ENCODE measurements at places on chromosomes 13 and 19. TPM values are rescaled to one million over a fixed set of nuclear protein-coding genes. Genes with fewer than 3 reads are reported as not detected.

UCHL3 gene
- 19.4 TPM for total RNA-seq

GIPC3 gene
- total RNA-seq: not detected

ZNF563 gene
- 1.3 TPM for total RNA-seq

NCAN gene
- not detected for total RNA-seq

FFAR1 gene
- not detected for total RNA-seq

MATK gene
- not detected for total RNA-seq

PTGIR gene
- total RNA-seq: not detected

PRTN3 gene
- not detected for total RNA-seq

LGALS7 gene
- not detected for total RNA-seq

NKPD1 gene
- 0.64 TPM for total RNA-seq

ZNF43 gene
- 6.5 TPM for total RNA-seq

DNA sequence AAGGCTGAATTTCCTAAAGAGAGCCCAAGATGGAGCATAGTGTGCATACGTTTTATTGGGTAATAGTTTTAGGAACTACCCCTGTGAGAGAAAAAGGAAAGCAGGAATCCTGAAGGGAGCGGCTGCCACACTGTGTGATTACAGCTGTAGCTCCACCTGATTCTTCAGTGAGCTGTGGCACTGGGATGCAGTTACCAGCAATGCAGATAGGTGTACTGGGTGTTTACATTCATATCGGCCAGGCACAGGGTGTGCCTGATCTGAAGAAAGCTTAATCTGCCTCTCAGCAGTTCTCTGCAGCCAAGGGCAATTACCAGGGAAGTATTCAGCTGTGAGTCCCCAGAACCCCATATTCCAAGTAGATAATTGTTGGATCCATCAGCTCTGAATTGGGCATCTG, 1541.8 kb downstream of the EFNB2 start:
- no peak for DNase-seq

- no peak for DNase-seq
These were observed 2.8 kb upstream of the AZU1 start for GRCh38 chr19:824885-825284.

DNA sequence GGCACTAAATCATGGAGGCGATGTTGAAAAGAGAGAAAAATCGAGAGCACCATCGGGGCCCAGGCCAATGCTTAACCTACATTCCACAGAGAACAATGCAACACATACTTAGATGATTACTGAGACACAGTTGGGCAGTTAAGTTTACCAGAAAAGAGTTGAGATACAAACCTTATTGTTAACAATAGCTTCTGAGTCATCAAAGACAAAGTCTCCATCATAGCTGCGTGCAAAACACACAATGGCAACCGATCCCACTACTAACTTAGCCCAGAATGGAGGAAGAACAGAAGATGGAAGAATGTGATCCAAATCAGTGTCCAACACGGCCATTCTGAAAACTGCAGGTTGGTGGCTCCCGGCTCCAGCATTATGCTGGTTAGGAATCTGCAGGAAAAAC, 6.2 kb downstream of the TMTC4 start:
- no peak for DNase-seq

GRCh38 chr19:1259206-1259875, 9.8 kb upstream of the CIRBP start:
- peak; percentile 69 for DNase-seq

DNA sequence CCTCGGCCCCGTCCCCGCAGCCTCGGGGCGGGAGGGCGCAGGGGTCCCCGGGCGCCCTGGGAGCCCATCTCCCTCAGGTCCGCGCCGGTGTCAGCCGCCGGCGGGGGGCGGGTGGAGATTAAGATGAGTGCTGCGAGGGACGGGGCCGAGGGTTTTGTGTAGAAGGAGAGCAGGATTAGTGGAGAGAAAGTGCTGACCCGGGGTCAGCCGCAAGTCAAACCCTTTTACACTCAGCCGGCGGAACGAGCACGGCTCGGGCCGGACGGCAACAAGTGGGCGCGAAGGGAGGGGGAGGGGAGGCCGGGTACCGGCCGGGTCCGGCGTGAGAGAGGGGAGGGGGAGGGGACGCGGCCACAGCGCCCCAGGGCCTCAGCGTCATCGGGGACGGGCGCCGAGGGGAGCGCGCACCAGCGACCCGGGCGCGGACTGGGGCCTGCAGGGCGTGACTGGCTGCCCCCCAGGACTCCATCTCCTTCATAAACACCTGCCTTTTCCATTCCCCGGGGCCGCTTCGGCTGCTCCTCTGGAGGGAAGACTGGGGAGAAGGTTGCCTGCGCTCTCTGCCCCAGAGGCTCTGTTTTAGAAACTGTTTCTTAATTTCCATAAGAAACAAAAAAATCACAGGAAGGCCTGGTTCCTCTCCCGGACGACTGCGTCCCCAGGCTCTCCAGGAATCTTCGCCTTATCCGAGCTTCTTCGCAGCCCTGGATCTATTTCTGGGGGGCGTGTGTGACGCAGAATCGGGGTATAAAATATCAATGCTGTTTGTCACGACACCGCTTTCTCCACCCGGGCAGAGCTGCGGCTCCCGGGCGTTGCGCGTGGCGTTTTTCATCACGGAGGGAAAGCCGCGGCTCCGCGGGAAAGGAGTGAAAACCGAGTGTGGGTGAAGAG, 6.5 kb downstream of the SOX1 start:
- DNase-seq: no peak

DNA sequence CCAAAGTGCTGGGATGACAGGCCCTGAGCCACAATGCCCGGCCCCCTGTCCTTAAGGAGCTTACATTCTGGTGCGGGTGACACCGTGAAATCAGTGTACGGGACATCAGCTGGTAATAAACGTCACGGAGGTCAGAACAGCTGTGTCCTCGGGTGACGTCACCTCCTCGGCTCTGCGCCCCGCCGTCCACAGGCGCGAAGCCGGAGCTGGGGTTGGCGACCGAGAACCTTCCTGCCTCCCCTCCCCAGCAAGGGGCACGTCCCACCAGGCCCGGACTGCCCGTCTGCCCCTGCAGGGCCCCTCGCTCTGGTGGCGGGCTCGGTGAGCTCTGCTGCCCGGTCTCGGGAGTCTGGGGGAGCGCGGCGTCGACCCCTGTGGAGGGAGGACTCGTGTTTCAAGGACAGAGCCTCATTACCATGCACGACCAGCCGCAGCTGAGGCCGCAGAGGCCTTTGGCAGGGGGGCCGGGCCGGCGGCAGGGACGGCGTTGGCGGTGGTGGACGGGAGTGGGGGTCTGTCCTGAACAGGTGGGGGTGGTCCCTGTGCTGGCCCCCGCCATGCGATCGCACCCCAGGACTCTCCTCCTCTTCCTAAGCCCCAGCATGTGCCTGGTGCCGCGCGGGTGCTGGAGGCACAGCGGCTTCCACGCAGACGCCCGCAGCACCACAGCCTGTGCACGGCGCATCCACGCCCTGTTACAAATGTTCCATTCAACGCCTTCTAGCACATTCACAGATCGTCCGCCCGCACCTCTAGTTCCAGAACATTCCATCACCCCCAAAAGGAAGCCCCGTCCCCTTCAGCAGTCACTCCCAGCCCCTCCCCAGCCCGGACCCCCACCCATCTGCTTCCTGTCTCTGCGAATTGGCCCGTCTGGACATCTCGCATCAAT, 5.4 kb downstream of the LINGO3 start:
- DNase-seq: no peak

DNA sequence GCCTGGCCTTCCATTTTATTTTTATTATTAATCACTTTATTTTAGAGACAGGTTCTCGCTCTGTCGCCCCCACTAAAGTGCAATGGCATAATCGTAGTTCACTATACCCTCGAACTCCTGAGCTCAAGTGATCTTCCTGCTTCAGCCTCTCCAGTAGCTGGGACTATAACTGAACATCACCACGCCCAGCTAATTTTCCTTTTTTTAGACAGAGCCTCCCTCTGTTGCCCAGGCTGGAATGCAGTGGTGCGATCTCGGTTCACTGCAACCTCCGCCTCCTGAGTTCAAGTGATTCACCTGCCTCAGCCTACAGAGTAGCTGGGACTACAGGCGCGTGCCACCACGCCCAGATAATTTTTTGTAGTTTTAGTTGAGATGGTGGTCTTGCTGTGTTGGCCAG, 6.7 kb upstream of the PAN3 start:
- no peak for DNase-seq

- no peak for DNase-seq
These were observed 6.4 kb downstream of the MOB3A start for GRCh38 chr19:2089727-2090053.

GRCh38 chr13:48302871-48303358, 636 bp upstream of the RB1 start:
- DNase-seq: no peak

- DNase-seq: no peak
These were observed at the start of gene PEAK3 for GRCh38 chr19:2282062-2282861. TSS of gene PEAK3 (minus strand) at chr19:2282175. CDS start at chr19:2280931, 1,244 bp downstream.

DNA sequence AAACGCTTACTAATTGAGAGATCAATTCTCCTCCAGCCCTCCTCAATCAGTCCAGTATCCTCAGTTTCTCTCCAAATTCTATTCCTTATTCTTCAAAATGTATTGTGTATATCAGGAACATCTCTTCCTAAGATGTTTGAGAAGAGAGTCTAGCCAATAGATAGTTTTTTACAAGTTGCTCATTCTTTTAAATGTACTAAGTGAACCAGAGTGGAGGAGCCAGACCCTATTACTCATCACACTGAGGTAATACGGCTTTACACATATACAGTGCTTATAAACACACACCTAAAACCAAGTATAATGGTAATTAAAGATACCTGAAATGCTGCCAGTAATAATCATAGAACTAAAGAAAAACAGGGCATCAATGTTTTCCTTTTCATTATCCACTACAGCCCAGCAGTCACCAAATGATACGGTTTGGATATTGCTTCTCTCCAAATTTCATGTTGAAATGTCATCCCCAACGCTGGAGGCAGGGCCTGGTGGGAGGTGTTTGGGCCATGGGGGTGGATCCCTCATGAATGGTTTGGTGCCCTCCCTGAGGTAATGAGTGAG, 45.2 kb upstream of the HMGB1 start:
- DNase-seq: no peak

GRCh38 chr19:31171936-31172335, 177.3 kb downstream of the TSHZ3 start:
- DNase-seq: no peak

- DNase-seq: peak; percentile 55
These were observed at the start of gene SMAD9 for GRCh38 chr13:36919833-36920615. TSS of gene SMAD9 (minus strand) at chr13:36920238. CDS start at chr13:36879689, 40,549 bp downstream.

DNA sequence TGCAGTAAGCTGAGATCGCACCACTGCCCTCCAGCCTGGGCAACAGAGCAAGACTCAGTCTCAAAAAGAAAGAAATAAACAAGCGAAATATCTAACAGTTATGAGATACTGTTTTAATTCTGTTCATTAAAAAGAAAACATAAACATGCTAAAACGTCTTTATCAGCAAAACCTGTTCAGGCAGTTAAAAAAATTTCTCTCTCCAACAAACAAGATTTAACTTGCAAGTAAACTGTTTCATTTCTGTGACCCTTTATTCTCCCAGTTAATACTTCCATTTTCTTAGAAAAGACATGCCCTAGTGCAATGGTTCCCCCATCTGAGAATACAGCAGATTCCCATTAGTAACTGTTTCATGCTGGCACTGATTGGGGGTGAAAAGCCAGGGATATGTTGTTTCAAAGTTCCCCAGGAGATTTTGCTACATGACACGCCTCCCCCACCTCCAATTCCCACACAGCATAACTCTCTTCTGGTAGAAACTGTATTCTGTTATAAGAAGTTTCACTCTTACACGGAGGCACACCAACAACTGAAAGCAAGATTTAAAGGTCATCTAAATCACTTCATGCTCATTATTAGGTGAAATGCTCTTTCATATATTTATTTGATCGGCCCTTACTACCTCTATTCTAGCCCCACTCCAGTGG, 24.4 kb downstream of the ELF1 start:
- no peak for DNase-seq

DNA sequence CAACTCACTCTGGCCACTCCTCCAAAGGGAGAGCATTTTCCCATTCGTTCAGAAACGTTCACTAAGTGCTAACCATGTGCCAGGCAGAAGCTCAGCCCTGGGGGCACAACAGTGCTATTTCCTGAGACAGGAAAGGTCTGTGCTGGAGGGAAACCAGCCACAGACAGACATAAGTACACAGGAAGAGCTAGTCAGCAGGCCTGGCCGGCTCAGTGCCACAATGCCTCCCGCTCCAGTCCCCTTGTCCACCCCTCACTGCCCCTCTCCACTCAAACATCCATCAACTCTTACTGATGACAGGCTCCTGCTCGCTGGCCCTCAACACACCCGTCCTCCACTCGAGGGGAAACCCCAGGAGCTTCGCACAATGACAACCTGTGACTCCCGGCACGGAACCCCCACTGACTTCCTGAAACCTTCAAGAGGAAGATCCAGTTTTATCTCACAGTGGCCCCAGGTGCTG, 11.3 kb upstream of the PLA2G4C start:
- no peak for DNase-seq

GRCh38 chr19:33394723-33395560, 21.4 kb downstream of the CEBPG start:
- DNase-seq: no peak

DNA sequence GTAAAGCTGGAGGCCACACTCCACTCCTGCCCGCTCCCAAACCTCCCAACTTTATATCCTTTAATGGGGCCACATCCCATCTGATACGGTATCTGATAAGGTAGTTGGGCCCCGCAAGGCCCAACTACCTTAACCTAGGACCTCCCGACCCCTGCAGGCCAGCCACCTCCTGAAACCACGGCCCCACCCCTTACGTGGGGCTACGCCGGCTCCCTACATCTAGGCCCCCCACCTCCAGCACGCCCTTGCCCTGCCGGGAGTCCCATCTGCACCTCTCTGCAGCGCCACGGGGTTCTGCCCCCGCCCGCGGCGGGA, 2.2 kb downstream of the IGFLR1 start:
- no peak for DNase-seq

- peak; percentile 82 for DNase-seq
These were observed at the start of gene SYNE4 for GRCh38 chr19:36008336-36008978. TSS of gene SYNE4 (minus strand) at chr19:36008813. CDS start at chr19:36008681, 132 bp downstream.

GRCh38 chr13:79191501-79191900, 214.6 kb downstream of the RBM26 start:
- no peak for DNase-seq

DNA sequence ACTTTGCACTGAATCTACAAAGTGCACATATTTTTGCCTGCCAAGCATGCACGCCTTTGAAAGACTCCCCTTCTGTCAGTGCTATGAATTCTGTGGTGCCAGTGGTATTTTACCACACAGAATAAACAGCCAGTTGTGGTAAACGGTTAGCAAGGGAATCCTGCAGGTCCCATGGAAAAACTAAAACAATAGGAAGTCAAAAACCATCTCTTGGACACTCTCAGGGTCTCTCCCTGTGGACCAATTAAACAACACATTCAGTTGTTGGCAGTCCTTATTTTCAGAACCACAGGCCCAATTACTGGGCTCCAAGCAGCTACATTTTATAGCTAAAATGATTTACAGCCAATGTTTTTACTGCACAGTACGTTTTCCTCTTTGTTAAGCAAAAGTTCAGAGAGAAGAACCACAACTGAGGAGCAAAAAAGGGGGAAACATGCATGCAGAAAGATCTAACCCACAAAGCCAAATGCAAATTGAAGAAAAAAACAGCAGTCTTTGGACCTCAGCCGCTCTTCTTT, 116.9 kb downstream of the KCTD12 start:
- no peak for DNase-seq
